AG10803 (cell line): ENCODE measurements at places on chromosomes 3 and 15.

DNA sequence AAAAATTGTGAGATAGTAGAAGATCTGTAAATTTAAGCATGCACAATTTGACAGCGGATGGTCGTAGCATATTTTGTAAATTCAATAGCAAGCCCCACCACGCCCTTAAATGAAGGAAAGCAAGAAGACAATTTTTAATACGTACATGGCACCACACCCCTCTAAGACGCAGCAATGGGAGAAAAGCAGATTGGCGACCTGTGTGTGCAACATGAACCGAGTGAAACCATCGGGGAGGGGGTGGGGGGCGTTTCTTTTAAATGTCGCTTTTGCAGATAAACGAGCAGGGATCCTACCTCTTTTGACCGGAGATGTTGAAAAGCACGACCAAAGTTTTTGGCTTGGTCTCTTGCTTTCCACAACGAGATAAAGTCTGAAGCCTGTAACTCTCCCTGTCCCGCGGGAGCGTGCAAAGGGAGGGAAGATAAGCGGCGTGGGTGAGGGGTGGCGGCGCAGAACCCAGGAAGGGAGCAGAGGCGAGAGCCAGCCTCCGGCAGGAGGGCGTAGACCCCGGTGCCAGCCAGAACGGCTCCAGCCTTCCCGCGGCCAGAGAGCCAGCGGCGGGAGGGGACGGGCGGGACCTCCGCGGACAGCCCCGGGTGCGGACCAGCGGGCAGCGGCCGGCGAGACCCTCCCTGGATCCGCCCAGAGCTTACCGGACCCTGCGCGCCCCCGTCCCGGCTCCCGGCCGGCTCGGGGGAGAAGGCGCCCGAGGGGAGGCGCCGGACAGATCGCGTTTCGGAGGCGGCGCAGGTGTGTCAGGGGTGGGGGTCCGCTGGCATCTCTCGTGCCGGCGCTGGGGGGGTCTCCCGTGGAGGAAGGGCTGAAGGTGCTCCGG, at the start of gene CHL1:
TSS of gene CHL1 (plus strand) at position 453 of the 838 bp plus-strand sequence. CDS start 123,014 bp downstream, outside the sequence.
- no peak for DNase-seq

- DNase-seq: peak; percentile 35
Measured at GRCh38 chr15:58340176-58340575, 91.6 kb upstream of the LIPC start.

DNA sequence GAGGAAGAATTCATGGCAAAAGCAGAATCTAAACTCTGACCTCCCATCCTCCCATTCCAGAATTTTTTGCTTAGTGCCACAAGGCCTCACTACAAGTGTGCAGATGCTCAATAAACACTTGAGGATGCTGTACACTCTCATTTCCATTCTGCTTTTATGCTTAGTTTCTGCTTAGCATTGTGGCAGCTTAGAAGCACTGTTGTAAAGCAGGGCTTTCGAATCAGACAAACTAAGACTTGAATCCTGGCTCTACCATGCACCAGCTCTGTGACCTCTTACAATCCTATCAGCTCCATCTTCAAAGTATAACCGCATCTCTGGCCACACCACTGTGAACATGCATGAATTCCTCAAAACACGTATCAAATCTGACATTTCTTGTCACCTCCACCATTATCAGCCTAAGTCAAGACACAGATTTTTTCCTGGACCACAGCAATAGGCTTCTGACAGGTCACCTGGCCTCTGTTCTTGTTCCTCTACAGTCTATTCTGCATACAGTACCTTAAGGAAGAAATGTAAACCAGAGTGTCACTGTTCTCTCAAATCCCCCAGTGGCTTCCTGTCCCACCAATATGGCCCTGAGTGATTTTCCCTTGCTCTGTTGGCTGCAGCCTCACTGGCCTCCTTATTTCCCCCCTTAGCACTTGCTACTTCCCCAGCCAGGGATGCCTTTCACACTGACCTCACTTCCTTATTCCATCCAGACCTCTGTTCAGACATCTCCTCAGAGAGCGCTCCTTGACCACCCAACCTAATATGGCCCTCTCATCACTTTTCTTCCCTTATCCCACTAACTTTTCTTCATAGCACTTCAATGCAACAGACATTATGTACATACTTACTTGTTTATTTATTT, 8.1 kb upstream of the PHC3 start:
- DNase-seq: no peak

DNA sequence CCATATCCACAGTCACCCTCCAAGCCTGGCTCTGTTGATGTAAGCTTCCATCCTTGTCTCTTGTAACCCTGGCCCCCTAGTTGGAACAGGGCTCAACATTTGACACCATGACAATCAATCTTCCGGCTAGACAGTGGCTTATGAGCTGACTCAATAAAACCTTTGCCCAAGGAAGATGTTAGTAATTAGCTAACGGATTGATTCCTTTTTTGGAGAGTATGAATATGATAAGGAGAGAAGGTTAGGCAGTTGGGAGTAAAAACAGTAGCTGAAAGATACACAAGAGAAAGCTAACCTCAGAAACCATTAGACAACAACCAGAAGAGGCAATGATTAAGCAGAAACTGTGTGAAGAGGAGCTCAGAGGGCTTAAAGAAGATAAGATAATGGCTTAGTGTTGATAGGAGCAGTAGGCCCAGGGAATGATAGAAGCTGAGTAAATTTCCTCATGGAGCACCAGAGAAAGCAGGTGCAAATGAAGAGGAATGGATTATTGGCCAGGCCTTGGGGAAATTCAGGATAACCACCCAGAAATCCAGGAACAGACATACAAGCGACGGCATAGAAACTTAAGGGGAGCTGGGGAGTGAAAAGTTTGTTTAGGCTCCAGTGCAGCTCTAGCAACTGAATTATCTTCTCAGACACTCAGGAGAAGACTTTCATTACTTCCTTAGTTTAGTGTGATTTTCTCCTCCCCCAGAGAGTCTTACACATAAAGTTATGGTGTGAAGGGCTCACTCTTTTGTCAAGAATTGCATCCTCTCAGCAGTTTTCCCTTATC, 7.8 kb upstream of the RFX7 start:
- DNase-seq: no peak

GRCh38 chr3:184186184-184186901, at the start of gene ABCF3:
ABCF3 (plus strand) TSS chr3:184186199; CDS start chr3:184186208, 9 bp downstream.
- peak; percentile 58 for DNase-seq

DNA sequence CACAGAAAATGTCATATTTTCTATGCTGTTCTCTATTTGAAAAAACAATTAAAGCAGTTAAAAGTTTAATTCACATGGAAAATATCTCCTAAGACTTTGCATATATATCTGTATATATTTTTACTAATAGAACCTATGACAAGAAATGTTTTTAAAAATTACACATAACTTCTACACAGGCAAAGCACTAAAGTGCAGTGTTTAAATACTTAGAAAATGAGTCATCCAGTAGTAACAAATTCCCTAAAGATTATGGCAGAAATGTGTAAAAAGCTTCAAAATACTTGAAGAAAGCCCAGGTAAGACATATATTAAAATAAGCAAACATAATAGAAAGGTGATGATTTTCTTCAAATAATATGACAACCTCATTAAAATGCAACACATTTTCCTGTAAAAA, 236.6 kb downstream of the TBC1D5 start:
- DNase-seq: peak; percentile 40

DNA sequence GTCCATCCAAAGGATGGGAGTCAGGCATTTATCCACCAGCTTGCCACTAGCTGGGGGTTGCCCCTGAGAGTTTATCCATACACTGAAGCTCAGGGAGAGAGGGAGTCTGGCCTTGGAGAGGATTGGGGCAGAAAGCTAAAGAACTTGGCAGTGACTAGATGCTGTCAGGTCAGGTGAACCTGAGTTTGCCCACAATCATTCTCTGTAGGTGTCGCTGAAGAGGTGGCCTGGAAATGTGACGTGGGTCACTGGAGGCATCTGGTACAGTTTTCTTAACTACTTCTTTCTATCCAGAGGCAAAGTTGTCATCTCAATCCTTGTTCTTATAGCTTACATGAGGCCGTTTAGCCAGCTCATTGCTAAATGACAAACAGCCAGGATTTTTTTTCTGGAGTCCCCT, 298.0 kb upstream of the CTNNB1 start:
- no peak for DNase-seq

- no peak for DNase-seq
Measured at GRCh38 chr15:93859176-93859575, 372.2 kb upstream of the MCTP2 start.

DNA sequence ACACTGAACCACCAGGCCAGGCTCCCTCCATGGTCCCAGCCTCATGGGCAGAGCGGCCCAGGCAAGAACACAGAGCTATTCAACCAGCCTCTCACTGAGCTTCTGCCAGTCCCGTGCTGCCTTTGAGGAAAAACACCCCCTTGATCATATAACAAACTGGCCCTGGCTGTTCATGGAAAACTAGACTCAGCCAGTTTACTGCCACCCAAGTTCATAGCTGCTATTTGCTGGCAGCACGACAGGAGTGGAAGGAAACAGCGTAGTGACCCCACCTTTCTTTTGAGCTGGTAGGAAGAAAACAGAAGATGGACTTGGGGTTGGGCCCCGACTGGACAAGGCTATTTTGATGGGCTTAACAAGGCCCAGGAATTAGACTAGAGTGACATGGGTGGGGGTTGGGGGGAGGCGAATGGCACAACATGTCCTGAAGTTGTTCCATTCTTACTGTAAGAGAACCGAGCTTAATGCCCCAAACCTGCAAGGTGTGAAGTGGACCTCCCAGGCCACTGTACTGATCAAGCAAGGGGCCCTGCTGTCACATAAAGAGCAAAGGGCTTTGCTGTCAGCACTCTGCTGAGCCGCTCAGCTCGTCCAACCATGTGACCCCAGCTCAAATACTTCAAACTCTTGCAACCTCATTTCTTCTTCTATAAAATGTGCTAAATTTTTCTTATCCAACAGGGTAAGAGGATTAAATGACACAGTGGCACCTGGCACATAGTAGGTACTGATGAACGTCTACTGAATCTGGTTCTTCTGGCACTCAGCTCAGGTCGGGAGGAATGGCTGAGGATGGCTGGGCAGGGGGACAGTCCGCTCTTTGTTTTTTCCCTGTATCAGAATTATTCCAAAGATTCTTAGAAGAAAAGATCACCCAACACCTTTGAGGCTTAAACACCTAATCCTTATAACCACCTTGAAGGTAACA, 1.6 kb downstream of the FBXL22 start:
- DNase-seq: no peak

- DNase-seq: no peak
Measured at GRCh38 chr15:85722374-85723152, 72.2 kb downstream of the KLHL25 start.

GRCh38 chr3:168876346-168877035, 780.8 kb upstream of the GOLIM4 start:
- no peak for DNase-seq

DNA sequence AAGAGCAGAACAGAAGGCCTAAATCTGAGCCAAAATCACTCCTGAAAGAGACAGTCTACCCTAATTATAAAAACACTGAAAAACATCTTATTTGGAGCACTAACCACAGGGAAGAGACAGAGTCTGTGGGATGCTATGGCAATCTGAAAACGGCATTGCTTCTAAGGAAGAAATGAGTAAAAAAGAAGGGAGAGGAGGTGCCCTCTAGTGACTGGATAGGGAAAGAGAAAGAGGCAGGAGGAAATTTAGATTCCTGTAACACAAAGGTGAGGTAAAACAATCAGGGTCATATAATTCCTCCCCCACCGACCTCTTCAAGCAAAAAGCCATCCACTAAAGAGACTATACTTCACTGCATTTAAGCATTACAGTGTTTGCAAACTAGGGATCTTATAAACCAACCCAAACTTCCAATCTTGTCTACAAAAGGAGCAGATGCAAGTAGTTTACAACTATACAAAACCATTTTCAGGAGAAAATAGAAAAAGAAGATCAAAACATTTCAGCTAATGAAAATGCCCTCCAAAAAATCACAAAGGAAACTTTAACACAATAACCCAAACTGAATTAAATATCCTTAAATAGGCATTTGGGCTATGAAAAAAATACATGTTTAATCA, 32.6 kb downstream of the HACD2 start:
- DNase-seq: peak; percentile 12

DNA sequence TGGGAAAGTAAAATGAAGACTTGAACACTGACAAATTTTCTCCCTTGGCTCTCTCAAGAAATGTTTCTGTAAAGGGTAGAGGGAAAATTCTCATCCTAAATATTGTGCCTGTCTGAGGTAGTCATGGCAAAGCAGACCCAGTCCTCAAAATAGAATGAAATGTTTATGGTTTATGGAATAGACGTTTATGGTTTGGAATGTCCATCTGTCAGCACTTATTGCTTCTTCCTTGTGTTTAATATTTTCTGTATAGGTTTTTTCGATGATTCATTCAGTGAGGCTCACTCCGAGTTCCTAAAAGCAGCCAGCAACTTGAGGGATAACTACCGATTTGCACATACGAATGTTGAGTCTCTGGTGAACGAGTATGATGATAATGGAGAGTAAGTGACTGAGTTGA, 13.9 kb downstream of the ELL3 start:
- peak; percentile 17 for DNase-seq

GRCh38 chr3:186806089-186807055, at the start of gene RFC4:
RFC4 (minus strand) TSS chr3:186806482; CDS start chr3:186804713, 1,769 bp downstream.
- peak; percentile 48 for DNase-seq
